Left cardiac atrium (tissue), 4 donors: ENCODE measurements at places on chromosomes 13 and 19. TPM values are rescaled to one million over a fixed set of nuclear protein-coding genes. Genes with fewer than 3 reads are reported as not detected.
A peak's percentile ranks its signal among the peaks of the same experiment; 100 is the strongest.

DNA sequence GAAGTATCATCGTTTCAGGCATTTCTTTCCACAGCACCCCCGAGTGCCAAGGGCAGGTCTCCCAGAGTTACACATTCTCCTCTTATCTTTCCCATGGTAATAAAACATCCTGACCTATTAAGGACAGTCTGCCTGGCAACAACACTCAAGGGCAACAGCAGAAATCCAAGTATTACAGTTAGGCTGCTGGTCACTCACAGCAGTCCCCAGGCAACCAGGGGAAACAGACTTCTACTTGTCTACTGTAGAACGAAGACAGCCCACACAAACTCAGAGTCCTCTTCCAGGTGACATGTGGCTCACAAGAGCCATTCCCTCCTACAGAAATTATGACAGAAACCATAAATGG lies 24.3 kb downstream of the RCBTB1 start:
- DNase-seq: peak; percentile 27

GRCh38 chr13:20362484-20363041 lies 130.4 kb upstream of the GJB6 start:
- DNase-seq: no peak

- no peak for DNase-seq
These were observed 202.0 kb downstream of the KATNAL1 start for GRCh38 chr13:30105381-30105780.

GRCh38 chr13:99307247-99307646 lies at the start of gene GPR183:
TSS of gene GPR183 (minus strand) at chr13:99307399. CDS start at chr13:99296145, 11,254 bp downstream.
- DNase-seq: no peak

DNA sequence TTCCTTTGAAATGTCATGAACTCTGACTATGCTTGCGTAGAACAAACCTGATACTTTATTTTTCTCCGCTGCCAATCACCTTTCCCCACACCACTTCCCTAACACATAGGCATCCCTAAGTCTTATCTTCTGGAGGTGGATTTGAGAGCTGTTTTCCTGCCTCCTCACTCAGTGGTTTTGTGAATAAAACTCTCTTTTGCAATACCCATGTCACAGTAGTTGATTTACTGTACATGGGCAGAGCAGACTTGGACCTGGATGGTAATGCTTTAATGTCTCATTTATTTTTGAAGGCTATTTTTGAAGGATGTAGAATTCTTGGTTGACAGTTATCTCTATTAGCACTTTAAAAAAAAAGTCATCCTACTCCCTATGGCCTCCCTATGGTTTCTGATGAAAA lies 881.8 kb downstream of the SLITRK5 start:
- no peak for DNase-seq

DNA sequence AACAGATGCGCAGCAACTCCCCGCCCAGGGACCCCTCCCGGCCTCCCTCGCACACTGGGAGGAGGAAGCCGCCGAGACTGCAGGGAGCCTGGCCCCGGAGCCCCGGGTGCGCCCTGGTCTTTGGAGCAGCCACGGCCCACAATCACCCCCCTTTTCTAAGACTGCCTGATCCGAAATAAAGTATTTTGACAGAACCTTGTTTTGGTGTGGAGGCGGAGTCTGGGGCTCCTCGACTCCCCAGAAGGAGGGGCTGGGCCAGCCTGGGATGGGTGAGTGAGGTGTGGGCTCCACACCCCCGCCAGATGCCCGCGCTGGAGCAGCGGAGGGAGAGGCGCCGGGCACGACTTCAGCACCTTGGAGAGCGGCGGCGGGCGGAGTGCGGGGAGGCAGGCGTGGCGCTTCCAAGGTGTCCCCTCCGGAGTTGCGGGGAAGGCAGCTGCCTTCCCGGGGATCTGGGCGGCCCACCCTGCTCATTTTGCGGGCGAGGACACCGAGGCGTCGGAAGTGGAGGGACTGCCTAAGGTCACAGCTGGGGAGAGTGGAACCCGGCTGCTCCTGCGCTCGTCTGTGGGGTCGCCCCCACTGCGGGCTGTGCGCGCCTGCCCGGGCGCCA lies 9.4 kb downstream of the SIRT6 start:
- peak; percentile 63 for DNase-seq

GRCh38 chr19:29098091-29098490 lies 114.9 kb downstream of the UQCRFS1 start:
- DNase-seq: no peak

GRCh38 chr19:13938301-13939064 lies at the start of gene PODNL1:
TSS of gene PODNL1 (minus strand) at chr19:13938417. CDS start at chr19:13938181, 236 bp downstream.
- DNase-seq: no peak

DNA sequence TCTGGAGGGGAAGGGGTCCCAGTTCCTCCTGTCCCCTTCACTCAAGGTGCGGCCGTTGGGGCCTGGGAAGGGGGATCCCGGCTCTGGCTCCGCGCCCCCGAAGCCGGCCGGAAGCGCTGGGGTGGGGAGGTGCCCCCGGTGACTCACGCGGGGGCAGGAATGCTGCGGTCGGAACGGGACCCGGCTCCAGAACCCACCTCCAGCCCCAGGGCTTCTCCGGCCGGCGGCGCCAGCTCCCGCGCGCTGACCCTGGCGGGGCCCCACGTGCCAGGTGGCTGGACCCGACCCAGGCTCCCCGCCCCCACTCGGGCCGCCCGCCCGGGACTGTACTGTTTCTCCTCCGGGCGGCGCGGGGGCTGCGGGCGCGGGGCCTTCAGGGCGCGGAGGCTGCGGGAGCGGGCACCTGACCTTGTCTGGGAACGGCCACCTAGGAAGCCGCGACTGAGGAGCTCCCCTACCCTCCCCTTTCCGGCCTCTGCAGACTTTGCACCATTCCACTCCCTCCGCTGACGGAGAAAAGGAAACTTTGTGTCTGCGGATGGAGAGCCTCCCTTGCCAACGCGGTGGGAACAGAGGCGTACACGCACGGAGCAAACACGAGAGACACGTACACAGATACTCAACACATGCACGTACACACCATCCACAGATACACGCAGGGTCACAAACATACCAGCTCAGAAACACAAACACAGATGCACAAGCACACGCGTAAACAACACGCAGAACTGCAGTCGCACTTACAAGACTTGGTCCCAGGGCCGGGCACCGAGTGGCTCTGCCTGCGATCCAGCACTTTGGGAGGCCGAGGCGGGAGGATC lies 7.2 kb downstream of the AXL start:
- DNase-seq: peak; percentile 73

DNA sequence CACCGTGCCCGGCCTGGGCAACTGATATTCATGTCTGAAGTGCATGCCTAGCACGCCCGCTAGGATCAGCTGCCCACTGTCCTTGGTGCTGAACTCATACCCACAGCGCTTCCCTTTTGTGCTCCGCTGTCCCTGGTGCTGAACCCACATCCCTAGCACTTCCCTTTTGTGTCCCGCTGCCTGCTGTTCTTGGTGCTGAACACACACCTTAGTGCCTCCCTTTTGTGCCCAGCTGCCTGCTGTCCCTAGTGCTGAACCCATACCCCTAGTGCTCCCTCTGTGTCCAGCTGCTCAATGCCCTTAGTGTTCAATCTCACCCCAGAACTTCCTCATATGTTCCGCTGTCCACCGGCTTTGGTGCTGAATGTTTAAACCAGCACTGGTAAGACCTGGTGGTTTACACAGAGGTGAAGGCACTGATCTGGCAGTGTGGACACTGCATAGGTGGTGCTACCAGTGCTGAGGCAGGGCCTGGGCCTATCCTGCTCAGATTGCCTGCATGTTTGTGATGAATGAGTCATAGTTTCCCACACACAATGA lies 26.3 kb upstream of the SIGLEC11 start:
- DNase-seq: peak; percentile 91

GRCh38 chr13:41231786-41232185 lies 31.6 kb downstream of the MTRF1 start:
- no peak for DNase-seq

- DNase-seq: no peak
These were observed 869.5 kb upstream of the PCDH9 start for GRCh38 chr13:68099631-68100030.

DNA sequence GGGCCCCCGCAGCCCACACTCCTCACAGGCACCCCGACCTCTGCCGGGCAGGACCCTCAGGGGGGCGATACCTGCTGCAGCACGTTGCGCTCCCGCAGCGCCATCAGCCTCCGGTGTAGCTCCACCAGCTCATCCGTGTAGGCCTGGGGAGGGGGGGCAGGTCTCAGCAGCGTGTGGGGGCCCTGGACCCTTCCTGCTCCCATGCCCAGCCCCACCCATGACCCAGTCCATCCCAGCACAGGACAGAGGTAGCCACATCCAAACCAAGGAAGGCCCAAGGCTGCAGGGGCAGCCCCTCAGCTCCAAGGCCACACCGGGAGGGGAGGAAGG lies 66.5 kb downstream of the MLLT1 start:
- DNase-seq: no peak

GRCh38 chr13:44240611-44241145 lies 132.9 kb upstream of the SERP2 start:
- DNase-seq: no peak

- DNase-seq: no peak
These were observed 3.9 kb upstream of the PCDH17 start for GRCh38 chr13:57627663-57628062.

DNA sequence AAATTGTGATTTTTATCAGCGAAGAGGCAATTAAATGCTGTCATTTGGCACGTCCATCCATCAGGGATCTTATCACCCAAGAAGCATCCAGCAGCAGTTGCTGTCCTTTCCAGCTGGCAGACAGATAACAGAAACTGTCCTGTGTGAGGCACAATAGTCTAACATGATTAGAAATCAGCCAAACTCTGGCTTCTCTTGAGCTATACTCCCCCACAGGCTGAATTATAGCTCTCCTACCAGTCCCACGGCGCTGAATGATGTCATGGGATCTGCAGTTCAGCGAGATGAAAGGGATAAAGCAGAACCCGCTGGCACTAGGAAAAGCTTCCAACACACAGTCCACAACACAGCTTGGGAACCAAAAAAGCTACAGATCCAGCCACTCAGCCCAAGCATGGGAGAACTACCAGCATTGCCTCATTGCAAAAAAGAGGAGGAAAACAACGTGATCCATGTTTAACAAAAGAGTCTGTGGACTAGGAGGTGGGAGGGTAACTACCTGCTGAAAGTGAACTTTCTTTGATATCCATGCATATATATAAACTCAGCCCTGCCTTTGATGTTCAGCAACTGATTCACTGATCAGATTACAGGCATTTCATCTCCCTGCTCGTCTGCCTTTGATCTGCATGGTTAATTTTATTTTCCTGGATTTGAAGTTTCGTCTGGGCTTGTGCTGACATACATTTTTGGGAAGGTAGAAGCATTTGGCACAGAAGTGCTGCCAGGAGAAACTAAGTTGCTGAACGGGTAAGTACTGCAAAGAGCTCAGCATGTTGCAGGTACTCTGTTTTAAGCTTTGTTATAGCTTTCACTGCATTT lies at the start of gene TNFRSF19:
TSS of gene TNFRSF19 (plus strand) at position 314 of the 822 bp plus-strand sequence. CDS start 19,772 bp downstream, outside the sequence.
- DNase-seq: peak; percentile 71

GRCh38 chr13:41588899-41589298 lies 131.5 kb downstream of the RGCC start:
- no peak for DNase-seq

DNA sequence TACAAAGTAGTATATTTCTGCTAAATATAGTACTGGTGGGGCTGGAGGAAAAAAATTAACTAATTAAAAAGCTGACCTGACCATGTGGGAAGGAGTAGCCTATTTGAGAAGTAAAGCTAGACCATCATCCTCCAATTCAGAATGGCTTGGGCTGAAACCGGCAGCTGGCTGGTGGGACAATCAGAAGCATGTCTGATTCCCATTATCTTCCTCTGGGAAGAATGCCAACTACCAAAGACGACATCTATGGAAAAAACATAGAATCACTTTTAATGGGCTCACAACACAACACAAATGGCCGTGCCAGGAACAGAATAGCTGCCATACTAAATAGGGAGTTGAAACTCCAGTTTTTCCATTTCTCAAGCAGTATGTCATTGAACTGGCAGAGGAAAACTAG lies 120.4 kb upstream of the FREM2 start:
- DNase-seq: no peak

DNA sequence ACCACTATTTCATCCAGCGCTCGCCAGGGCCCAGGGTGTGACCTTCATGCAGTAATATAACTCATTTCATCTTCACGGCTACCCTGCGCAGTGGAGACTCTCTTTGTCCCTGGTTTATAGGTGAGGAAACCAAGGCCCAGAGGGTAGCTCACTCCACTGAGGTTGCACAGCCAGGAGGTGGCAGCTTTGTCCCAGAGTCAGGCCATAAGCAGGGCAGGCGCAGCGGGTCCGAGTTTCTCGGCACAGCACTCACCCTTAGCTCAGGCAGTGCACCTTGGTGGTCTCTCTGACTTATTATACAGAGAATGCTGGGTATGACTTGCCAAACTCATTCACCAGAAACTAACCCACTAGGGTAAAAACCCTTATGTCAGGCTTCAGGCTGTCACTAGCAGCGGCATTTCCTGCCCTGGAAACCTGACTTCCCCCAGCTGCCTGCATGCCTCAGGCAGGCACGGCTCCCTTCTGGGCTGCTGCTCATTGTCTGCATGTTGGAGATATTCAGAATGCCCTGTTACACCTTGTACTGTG lies 24.5 kb downstream of the PPP5C start:
- no peak for DNase-seq

DNA sequence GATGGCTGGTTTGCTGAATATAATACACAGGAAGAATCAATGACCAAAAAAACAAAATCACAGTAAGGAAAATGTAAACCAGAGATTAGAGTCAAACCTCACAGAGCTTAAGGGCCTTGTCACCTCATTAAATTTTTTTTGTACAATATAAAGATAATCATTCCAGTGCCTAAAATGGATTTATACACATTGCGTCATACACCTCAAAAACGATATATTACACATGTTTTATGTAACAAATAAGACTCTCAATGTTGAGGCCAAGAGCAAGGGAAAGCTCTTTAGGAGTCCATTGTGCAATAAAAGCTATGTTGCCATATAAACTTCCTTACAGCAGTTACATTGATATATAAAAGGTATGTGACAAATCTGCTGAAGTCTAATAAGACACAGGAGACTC lies 856.7 kb upstream of the SLITRK1 start:
- no peak for DNase-seq

- no peak for DNase-seq
These were observed 352.8 kb downstream of the KLF12 start for GRCh38 chr13:73781384-73781783.

Gene S1PR2
- total RNA-seq: 7.9 TPM

Gene CDC42EP5
- 25.0 TPM for total RNA-seq

Gene ZNF865
- 20.2 TPM for total RNA-seq

Gene TGFB1
- 31.5 TPM for total RNA-seq

Gene GAMT
- 36.0 TPM for total RNA-seq

Gene CNMD
- total RNA-seq: not detected

Gene ZNF225
- total RNA-seq: 3.3 TPM

Gene MZF1
- 11.0 TPM for total RNA-seq

Gene F10
- total RNA-seq: 17.5 TPM

Gene ZNF763
- 1.5 TPM for total RNA-seq

Gene ZNF490
- total RNA-seq: 4.4 TPM

Gene WIZ
- total RNA-seq: 28.7 TPM

Gene USPL1
- 8.5 TPM for total RNA-seq

Gene NOSIP
- 43.6 TPM for total RNA-seq

Gene KIR3DL1
- not detected for total RNA-seq

Gene CASP14
- not detected for total RNA-seq

Gene ADAMTSL5
- total RNA-seq: 25.0 TPM

Gene POU4F1
- not detected for total RNA-seq
